Kidney tubule cell (primary cell): ENCODE measurements at places on chromosomes 13 and 19.
A peak's percentile ranks its signal among the peaks of the same experiment; 100 is the strongest.

GRCh38 chr13:98879127-98879520 lies 98.7 kb downstream of the DOCK9 start:
- no peak for DNase-seq

GRCh38 chr13:78476910-78477309 lies 126.4 kb downstream of the POU4F1 start:
- DNase-seq: no peak

GRCh38 chr19:5623397-5624017 lies 624 bp downstream of the SAFB start:
- DNase-seq: peak; percentile 11

DNA sequence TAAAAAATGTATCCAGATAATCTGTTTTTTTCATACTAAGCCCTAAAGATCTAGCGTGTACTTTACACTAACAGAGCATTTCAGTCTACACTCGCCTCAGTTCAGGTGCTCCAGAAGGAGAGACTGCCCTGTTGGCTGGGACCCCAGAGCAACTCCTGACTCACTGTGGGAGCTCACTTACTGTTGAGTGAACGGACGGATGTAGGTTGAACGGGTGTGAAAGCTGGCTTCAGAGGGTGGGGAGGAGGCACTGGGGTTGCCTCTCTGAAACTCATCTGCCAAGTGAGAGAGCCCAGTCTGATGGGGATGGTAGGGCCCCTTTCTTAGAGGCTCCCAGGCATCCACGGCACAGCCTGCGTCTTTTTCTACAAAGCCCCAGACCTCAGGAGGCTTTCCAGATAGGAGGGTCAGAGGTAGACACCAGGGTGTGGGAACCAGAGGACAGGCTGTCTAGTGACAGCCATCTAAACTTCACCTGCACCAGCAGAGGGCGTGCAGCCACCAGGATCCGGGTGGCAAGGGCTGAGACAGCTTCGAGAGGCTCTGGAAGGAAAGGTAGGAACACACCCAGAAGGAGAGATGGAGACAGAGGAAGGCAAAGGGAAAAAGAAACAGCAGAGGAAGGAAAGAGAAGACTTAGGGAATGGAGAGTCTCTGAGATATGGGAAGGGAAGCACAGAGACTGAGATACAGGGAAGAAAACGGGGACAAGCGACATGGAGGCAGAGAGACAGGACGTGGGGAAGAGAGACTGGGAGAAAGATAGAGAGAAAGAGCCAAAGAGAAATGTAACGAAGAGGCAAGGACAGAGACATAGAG lies 3.7 kb downstream of the KASH5 start:
- peak; percentile 79 for DNase-seq

DNA sequence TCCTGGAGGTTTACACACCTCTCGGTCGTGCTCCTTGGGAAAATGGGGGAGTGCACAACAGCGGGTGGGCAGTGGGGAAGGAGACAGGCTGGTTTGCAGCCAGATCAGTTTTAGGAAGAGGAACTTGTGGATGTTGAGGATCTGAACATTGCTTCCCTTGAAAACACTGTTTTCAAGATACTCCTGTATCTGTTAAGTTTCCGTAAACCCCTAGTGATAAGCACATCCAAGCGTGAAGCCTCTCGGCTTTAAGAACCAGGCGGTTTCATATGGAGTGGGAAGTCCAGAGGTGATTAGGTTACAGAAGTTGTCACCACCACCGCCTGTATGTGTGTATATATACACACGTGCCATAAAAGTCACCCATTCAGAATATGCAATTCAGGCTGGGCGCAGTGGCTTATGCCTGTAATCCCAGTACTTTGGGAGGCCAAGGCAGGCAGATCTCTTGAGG lies 47.4 kb downstream of the SIPA1L3 start:
- no peak for DNase-seq

DNA sequence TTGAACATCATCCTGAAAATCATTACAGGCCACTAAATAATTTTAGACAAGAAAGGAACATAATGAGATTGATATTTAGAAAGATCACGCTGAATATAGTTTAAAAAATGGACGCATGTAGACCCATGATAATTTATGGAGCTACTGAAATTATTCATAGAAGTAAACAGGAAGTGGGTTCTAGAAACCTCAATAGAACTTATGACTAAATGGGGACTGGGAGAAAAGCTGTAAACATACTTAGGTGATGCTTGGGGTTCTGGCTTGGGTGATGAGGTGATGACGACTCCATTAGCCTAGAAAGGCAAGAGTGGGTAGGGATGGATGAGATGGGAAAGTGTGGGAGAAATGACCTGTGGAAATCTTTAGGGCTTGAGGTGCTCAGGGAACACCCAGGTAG lies 484.0 kb downstream of the MYO16 start:
- no peak for DNase-seq

DNA sequence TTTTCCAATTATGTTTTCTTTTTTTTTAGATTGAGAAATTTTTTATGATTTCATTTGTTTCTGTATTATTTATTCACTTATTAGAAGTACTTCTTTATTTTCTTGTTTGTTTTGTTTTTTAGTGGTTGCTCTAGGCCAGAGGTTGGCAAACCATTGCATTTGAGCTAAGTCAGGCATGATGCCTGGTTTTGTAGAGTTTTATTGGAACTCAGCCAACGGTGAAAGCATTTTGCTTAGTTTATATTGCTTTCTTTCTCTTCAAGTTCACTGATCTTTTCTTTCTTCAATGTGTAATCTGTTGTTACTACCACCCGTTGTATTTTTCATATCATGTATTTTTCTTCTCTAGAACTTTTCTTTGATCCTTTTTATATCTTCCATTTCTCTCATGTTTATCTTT lies 19.7 kb downstream of the ZNF567 start:
- DNase-seq: no peak

- no peak for DNase-seq
Observed at GRCh38 chr13:76724421-76724820, 161.8 kb downstream of the KCTD12 start.

DNA sequence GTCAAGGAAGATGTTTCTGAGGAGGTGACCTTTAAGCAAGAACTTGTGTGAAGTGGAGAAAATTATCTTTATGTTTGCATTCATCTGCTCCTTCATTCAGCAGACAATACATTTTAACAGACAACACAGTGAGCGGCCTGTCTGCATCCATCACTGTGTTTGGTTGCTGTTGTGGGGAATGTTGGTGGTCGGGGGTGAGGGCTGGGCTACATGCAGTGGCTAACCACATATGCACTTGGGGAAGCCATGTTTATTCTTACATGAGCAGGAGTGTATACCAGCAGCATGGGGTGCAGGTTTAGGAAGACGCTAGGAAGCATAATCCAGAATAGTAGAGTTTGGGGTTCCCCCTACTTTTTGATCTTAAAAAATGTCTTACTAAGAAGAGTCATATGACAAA lies 66.4 kb downstream of the DHRS12 start:
- no peak for DNase-seq

GRCh38 chr13:80462037-80462436 lies 121.1 kb upstream of the SPRY2 start:
- no peak for DNase-seq

GRCh38 chr19:4510435-4511255 lies 7.6 kb downstream of the PLIN4 start:
- DNase-seq: no peak

DNA sequence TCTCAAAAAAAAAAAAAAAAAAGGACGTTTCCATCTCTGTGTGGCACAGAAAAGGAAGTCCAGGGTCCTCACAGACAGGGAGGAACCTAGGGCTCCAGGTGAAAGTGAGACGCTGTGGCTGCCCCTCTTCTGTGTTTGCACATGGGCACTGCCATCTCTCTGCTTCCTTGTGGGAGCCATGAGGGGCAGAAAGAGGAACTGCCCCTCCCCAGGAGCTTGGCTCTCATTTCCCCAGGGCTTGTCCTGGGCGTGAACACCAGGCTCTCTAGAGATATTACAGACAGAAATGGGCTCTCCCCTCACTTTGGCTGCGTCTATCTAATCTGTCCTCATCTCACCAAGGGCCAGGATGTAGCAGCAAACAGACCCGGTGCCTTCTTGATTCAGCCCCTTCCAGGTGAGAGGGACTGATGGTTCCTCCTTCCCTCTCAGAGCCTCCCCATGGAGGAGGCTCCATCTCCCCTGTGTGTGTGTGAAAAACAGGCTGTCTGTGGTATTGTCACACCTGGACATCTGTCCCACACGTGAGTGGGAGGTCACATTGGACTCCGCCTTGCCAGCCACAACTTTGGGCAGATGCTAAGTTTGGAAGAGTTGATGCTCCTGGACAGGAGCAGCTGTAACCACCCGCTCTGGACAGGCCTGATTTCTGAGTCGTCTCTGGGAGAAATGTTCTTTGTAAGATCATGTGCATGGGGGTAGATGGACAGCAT lies 840 bp upstream of the LILRA4 start:
- DNase-seq: no peak

DNA sequence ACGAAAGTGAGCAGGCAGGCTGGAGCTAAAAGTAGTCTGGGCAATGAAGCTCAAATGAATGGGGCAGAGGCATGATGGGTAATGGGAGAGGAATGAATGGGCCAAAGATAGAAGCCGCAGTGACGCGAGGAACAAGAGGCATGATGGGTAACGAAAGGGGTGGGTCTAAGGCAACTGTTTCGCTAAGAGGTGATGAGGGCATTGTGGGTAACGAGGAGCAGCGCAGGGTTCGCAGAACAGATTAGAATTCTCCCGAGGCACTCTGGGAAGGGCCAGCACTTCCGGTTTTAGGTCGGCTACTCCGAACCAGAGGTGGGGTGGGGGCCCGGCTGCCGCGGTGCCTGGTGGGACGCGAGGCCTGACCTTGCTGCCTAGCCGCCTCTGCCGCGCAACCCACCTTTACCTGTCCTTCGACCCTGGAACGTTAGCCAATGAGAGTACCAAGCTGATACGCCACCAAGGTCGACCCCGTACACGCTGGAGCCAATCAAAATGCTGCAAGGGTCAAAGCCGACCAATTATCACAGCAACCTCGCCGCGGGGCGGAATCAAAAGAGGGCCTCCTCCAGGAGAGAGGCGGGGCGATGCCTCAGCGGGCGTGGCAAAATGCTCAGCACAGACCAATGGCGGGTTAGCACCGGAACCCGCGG lies 563 bp upstream of the TOMM40 start:
- peak; percentile 100 for DNase-seq

GRCh38 chr13:73991884-73992283 lies 142.3 kb downstream of the KLF12 start:
- DNase-seq: no peak

DNA sequence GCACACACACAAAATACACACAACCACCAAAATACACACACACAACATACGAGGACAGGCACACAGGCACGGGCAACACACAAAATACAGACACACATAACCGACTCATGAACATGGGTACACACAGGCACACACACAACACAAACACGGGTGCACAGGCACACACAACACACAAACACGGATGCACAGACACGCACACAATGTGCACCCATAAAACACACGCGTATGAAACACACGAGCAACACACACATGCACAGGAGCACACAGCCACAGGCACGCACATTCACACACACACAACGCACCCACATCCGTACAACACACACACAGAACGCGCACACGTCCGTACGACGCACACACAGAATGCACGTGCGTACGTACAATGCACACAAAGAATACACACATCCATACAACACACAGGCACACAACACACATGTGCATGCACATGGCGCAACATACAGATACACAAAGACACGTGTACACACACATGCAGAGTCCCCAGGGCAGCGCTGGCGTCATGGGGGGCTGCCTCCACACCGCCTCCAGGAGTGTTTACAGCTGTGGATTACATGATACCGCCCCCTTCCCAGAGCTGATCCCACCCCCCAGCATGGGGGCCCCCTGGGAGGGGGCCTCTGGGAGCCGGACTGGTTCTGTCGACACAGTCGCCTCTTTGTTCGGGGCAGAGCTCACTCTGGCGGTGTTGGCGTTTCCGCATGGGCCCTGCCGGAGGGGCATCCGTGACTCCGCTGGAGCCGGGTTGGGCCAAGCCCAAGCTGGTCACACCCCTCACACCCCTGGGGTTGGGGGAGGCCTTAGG lies 2.9 kb downstream of the SBNO2 start:
- DNase-seq: no peak

DNA sequence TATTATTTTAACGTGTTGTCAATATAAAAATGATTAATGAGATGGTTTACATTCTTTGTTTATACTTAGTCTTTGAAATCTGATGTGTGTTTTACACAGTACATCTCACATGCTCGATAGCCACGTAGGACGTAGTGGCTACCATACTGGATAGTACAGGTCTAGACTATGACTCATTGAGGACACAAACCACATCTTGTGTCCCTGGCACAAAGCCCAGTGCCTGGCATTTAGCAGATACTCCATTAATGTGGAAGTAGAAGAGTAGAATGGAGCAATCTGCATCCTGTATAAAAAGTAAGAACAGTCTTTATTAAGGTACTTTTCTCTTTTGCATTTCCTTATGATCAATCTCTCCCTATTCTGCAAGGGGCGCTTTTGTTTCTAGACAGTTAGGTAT lies 49.0 kb upstream of the FRY start:
- DNase-seq: peak; percentile 97

GRCh38 chr19:45817010-45817724 lies 2.1 kb upstream of the RSPH6A start:
- DNase-seq: peak; percentile 91

DNA sequence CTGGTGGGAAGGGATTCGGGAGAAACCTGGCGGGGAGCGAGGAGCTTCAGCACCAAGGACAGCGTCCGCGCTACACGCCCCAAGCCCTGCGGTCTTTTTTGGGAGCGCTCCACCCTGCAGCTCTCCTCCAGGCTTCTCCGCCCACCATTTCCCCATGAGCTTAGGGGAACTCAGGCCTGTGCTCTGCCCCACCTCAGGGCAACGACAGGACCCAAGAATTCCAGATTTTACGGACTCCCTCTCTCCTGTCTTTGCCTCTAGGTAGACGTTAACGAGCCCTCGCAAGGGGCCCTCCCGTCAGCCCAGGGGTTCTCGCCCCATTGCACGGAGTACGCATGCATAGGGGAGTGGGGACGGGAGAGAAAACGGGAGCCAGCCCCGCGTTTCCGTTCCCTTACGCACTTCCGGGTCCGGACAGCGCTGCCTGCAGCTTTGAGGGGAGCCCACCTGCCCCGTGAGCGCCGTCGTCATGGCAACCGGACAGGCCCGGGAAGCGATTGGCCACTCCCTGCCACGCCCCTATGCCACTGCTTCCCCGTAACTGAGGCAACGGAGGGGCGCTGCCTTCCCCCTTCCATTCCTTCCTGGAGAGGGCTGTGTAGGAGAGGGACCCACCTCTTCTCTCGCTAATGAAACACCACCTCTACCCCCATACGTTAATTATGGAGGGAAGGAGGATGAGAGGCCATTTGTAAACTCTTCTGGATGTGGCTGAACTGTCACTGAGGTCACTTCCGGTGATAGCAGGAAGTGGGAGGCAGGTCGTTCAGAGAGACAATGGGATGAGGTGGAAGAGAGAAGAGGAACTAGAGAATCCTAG lies 20.8 kb downstream of the NOVA2 start:
- DNase-seq: peak; percentile 32

DNA sequence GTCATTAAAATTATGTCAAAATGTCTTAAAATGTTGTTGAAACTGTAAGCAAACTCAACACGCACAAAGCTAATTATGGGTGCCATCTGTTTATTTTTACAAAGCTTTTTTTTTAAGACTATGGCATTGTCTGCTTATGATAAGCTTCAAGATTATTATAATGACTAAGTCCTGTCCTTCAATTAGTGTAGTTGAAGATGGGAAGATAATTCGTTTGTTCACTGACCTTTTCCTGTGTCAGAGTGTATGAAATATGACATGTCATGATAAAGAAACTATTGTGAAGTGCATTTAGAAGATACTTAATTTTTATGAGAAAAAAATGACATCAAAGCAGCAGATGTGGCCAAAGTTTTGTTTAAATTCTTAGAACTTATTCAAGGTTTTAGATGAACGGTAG lies 211.3 kb downstream of the PCCA start:
- no peak for DNase-seq

- no peak for DNase-seq
Observed at GRCh38 chr19:5257155-5258045, 83.2 kb downstream of the PTPRS start.

GRCh38 chr13:110305001-110305400 lies 2.0 kb downstream of the COL4A1 start:
- no peak for DNase-seq
